ENCODE measurements at places on chromosomes 13 and 19.
A peak's percentile ranks its signal among the peaks of the same experiment; 100 is the strongest.

GRCh38 chr19:52507266-52507665 lies 20.2 kb upstream of the ZNF808 start:
- DNase-seq: no peak

- peak; percentile 59 for DNase-seq
These were observed 24.6 kb upstream of the SEMA6B start for GRCh38 chr19:4583961-4584669.

GRCh38 chr13:45472171-45472705 lies 7.5 kb downstream of the COG3 start:
- no peak for DNase-seq

DNA sequence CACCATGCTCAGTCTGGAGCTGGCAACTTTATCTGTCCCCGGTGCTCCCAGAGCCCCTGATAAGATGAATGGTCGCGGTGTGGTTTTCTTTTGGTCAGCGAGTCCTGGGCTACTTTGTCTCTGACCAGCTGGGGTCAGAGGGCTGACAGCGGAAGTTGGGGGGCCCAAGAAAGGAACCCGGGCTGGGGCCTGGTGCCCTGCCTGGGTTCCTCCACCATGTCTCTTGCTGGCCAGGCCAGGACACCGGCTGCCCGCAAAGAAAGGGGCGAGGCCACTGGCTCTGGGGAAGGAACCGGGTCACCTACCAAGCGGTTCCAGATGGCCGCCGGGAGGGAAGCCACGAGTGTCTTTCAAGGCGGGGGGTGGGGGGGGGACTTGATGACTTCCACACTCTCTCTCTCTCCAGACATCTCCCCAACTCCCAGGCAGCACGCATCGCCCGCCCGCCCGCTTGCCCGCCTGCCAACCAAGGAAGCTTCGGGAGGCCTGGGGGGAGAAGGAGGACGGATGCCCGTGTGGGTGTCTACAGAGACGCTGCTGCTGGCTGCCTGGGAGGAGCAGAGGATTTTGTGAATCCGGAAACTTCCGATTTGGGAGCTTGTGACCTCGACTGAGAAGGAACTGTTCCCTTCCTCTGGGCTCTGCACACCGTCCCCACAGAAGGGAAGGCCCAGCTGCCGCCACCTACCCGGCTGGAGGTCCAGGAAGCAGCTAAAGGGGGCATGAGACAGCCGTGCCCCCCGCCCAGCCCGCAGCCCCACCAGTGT lies 1.1 kb downstream of the PIP5K1C start:
- DNase-seq: peak; percentile 46

- no peak for DNase-seq
These were observed 148.4 kb downstream of the KLF12 start for GRCh38 chr13:73985783-73986182.

GRCh38 chr19:8697671-8698432 lies 743 bp downstream of the ACTL9 start:
- peak; percentile 57 for DNase-seq

GRCh38 chr19:56324436-56324835 lies 9.8 kb upstream of the ZSCAN5A start:
- DNase-seq: no peak

DNA sequence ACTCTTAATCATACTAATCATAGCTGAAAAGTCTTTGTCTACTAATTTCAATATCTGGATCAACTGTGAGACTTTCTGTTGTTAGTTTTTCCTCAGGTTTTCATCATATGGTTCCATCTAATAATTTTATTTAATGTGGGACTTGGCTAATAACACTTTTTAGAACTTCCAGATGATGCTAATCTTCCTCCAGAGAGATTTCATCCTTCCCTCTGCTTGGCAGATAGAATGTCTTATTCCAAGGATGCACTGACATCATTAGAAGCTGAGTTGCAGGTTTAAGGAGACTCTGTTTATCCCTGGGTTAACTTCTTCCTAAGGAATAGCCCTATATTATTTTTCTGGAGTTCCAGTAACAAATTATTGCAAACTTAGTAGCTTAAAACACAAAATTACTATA lies 325.6 kb downstream of the COG6 start:
- DNase-seq: no peak

GRCh38 chr13:112231451-112232083 lies 144.6 kb upstream of the SPACA7 start:
- no peak for DNase-seq

- peak; percentile 28 for DNase-seq
These were observed at the start of gene FXYD7 for GRCh38 chr19:35143231-35143715. FXYD7 (plus strand) TSS chr19:35143255; CDS start chr19:35143334, 79 bp downstream.

GRCh38 chr13:65653613-65654012 lies 1576.5 kb downstream of the PCDH9 start:
- DNase-seq: no peak

GRCh38 chr19:887599-887998 lies 5.4 kb downstream of the MED16 start:
- DNase-seq: no peak
